Inflammatory macrophage treated with lipopolysaccharide for 1 hour (primary cell): ENCODE measurements at places on chromosomes 2 and 18.

- peak; percentile 33 for DNase-seq
Observed at GRCh38 chr2:38648107-38648761, 17.7 kb upstream of the GALM start.

GRCh38 chr2:113905886-113906285, 16.0 kb downstream of the ACTR3 start:
- no peak for DNase-seq

GRCh38 chr2:135590619-135591260, 59.5 kb downstream of the R3HDM1 start:
- no peak for DNase-seq

DNA sequence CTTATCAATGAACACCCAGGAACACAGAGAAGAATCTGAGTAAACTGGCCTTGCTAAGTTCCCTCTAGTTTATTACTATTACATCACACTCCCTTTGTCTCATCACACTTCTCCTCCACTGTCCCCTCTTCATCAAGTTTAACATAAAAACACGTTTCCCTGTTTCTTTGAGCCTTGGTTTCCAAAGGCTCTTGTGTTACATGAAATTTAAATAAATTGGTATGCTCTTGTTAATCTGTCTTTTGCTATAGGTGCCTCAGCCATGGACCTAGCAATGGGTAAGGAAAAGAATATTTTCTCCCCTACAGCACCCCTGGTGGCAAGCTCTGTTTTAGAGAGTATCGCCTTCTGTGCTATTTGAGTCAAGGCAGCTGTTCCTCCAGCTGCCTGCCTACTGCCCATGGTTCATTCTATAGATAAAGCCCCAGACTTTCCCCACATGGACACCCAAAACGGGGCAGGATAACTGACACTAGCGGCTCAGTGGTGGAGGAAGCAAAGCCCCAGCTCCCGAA, 31.8 kb downstream of the TGIF1 start:
- peak; percentile 49 for DNase-seq

- peak; percentile 66 for DNase-seq
Observed at GRCh38 chr2:69581774-69582581, 61.6 kb downstream of the AAK1 start.

GRCh38 chr2:85439986-85440385, 21.5 kb downstream of the SH2D6 start:
- DNase-seq = no peak

GRCh38 chr2:119117408-119117807, 41.1 kb downstream of the C1QL2 start:
- no peak for DNase-seq

DNA sequence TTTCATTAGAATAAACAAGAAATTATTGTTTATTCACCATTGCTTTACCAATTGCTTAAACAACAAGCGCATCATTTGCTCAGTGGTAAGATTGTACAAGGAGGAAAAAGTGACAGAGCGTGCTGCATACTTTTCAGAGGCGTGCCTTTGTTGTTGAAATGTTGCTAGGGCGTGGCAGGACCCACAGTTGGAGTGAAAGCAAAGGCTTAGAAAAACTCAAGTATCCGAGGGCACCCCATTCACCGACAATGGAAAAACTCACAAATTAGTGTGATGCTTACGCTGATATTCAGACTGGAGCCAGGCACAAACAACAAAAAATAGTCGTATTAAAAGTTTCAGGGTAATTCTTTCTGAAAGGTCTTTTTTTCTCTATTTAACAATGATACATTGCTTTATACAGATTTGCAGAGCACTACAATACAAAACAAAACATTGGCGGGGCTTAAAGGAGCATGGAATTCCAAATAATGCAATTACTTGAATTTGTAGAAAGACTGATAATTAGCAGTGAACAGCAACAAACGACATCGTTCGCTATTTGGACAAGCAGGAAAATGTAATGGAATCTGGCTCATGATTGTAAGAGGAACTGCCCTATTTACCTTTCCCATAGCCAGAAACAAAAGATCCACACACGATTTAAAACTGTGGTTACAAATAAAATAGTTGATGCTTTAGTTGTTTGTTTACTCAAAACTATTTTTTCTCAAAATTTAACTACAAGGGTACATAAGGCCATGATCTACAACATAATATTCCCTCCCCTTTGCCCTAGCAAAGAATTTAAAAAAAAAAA, 37.8 kb upstream of the RTTN start:
- DNase-seq = no peak

DNA sequence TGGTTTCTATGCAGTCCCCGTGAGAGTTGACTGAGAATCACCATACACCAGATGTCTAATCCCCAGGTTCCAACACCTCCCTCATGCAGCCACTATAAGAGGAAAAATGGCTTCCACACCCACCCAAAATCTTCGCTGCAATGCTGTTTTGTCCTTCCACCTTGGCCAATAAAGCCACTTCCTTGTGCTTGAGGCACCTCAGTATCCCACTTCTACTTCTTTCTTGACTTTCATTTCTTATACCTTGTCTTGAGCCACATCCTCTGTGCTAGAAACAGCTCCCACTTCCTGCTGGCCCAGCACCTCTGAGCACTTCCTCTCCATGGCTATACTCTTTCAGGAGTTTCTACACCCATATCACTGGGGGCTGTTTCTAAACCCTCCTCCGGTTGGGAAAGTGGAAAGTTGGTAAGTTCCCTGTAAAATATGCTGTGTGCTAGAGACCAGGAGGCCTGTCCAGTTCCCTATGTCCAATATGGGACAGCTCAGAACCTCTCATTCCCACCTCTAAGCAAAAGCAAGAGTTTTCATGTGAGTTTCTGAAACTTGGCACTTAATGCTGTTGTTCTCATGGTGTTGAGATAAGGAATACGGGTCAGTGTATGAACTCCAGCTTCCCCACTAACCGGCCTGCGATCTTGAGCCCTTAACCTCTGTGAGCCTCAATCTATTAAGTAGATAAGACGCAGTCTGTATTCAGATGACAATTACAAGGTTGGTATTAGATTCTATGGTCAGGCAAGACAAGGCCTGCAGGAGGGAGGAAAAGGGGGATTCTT, 209.1 kb upstream of the ID2 start:
- peak; percentile 68 for DNase-seq

DNA sequence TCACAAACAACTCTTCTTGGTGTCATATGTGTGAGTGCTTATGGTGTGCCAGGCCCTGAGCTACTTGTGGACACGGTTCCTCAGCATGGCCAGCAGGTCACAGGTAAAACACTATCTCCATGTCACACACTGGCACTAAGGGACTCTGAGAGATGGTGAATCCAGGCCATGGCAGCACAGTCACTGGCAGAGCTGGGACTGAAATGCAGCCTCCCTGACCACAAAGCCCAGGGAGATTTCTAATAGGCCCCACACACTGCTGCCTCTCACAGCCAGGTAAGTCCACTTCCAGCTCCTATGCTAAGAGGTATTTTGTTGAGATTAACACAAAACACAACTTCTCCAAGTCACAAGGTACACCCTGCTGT, 92.0 kb downstream of the ACTR2 start:
- DNase-seq = no peak

DNA sequence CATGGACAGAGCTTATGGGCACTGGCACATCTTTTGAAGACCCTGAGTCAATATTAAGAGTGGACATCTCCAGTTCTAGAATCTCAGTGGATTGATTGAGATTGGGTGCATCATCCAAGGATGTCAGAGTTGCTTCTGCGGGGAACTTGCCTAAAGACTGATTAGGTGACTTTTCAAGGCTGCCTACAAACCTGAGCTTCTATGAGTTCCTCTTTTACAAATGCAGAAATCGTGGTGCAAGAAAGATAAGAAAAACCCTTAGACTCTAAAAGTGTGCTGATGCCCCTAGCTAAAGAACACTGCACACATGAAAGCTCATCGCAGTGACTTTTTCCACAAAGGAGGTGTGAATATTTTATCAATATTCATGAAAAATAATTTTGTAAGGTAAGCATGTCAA, 86.8 kb upstream of the NEDD4L start:
- DNase-seq = no peak

DNA sequence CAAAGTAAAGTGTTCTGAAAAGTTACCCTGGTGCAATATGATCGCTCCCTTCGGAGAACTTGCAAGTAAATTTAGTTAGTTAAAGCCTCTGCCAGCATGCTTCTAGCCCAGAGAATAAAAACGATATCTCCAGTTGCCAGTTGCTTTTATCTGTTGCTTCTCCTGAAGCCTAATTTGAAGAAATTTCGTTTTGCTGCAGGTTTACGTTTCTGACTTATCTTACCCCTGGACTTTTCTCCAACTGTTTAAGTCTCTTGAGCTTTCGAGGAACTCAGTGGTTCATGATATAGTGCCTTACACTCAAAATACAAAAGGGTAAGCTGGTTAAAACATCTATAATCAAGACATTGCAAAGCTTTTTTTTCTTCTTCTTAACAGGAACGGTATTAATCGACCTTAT, 131.1 kb downstream of the FAM161A start:
- DNase-seq = no peak

- no peak for DNase-seq
Observed at GRCh38 chr2:11722292-11723060, 24.0 kb upstream of the LPIN1 start.

GRCh38 chr2:216492597-216493333, 5.9 kb upstream of the RPL37A start:
- no peak for DNase-seq

GRCh38 chr2:155099784-155100183, 401.3 kb downstream of the KCNJ3 start:
- no peak for DNase-seq

- no peak for DNase-seq
Observed at GRCh38 chr2:132253496-132254305, 91.9 kb upstream of the ANKRD30BL start.

DNA sequence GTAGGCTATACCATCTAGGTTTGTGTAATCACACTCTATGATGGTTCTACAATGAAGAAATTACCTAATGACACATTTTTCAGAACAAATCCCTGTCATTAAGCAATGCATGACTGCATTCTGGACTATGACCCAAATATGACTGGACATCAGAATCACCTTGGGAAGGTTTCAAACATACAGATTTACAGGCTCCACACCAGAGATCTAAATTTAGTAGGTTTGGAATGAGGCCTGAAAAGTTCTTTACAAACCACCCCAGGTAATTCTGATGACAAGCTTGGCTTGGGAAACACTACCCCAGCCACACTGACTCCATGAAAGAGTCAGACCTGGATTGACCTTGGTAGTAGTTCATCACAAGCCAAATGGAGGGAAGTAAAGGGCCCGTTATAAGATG, 52.2 kb upstream of the NFE2L2 start:
- DNase-seq = no peak

DNA sequence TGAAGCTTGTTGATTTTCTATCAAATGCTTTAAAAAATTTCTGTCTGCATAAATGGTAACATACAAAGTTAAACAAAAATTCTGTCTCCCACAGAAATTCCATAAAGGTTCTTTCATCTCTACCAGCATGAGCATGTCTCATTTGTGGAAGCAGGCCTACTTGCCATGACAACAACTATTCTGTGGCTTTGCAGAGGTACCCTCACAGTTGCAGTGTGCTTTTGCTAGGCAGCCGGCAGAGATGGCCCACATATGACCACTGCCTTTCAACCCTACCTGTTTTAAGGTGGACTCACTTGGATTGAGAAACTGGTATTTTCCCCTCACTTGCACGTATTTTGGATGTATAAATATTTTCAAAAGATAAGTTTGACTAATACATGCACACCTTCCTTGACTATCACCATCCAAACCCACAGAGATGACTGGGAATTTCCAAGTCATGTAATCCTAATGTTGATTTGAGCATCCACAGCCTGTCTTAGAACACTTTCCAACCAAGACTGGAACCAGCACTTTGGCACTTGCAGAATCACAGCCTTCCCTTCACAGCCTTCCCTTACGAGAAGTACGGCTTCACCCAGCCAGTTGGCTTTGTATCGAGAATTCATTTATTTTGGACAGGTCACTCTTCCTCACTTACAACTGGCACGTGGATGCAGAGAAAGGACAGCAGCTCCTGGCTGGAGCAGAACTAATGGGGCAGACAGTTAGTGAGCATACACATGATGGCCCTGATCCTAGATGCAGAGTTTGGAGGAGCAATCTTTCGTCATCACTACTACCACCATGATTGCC, 9.3 kb upstream of the FHL2 start:
- DNase-seq = no peak

GRCh38 chr18:77111449-77111848, 21.1 kb downstream of the MBP start:
- DNase-seq = no peak

- no peak for DNase-seq
Observed at GRCh38 chr2:144020047-144020446, 499.9 kb downstream of the ZEB2 start.

- no peak for DNase-seq
Observed at GRCh38 chr2:121887513-121888188, 132.2 kb downstream of the TSN start.

DNA sequence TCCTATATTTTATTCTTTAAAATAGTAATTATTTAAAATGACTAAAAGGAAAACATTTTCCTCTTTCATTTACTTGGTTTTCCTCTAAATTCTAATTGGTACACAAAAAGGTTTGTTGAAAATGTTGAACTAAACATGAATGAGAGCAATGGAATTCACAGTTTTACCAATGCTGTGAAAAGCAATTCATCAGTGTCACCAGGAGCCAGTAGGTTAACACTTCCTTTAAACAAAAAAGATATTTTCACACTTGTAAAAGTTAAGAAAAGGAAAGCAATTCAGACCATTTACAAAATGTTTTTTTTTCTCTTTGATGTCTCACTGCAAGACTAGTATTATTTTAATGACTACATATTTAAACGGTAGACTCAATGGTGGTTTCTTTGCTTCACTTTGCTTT, 341.6 kb downstream of the RIT2 start:
- DNase-seq = no peak

DNA sequence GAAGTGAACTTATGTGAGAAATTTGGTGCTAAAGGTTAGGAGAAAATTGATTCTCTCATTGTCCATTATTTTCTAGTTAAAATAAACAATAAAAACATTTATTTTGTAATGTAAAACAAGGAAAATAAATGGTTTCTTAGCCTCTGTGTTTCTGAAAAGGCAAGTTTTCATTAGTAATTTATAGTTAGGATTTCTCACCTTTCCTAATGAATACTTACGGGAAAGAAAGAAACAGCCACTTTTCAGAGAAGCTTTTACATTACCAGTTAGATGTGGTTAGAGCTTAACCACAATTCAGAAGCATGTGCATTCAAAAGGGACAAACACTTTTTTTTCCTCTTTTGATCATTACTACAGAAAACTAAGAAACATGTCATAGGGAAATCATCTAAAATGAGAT, 18.8 kb downstream of the NEMP2 start:
- no peak for DNase-seq

- no peak for DNase-seq
Observed at GRCh38 chr2:66430505-66431273, 4.2 kb upstream of the MEIS1 start.

GRCh38 chr2:68839260-68839833, 31.9 kb downstream of the BMP10 start:
- no peak for DNase-seq

- DNase-seq = no peak
Observed at GRCh38 chr2:133956434-133956935, 297.4 kb upstream of the MGAT5 start.
